NCI-H2171 treated with DMSO at 0.1 percent for 48 hours (cell line): ENCODE measurements at places on chromosomes 3 and 15.

- peak; percentile 80 for DNase-seq
These were observed 1.9 kb upstream of the NLGN1 start for GRCh38 chr3:173395412-173396181.

GRCh38 chr3:23418026-23418425 lies 214.9 kb downstream of the UBE2E2 start:
- no peak for DNase-seq

GRCh38 chr3:49671291-49672288 lies 2.6 kb upstream of the APEH start:
- no peak for DNase-seq

- no peak for DNase-seq
These were observed 53.9 kb upstream of the MELTF start for GRCh38 chr3:197083486-197083885.

GRCh38 chr3:19775765-19776164 lies 158.3 kb downstream of the EFHB start:
- no peak for DNase-seq

GRCh38 chr3:159879598-159879997 lies 109.0 kb upstream of the IL12A start:
- no peak for DNase-seq

GRCh38 chr3:9157651-9158362 lies 91.6 kb downstream of the SRGAP3 start:
- DNase-seq, result no peak

DNA sequence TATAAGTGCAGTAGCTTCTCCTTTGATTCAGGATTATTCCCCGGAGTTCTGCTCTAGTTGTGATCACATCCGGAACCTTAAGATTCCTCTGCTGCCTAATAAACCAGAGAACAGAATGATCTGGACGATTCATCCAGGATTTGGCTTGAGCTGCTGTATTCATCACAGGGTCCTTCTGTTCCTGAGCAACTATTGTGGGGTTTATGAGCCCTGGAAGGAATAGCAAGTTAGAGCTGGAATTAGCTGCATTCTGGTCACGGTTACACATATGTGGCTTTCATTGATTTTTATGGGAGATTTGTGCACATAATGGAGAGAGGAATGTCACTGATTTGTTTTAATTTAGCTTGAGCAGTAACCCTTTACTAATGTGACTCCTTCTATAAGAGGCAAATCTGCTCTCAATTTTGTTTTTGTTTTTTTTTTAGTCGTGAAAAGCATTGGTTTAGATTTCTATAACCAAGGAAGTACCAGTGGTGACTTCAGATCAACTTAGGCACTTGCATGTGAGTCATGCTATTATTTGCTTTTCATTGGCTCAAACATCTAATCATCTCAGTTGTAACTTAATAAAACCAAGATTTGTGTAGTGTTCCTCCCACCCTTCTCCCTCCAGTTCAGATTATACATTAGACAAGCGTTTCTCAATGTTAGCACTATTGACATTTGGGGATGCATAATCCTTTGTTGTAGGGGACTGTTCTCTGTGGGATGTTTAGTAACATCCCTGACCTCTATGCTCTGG lies 148.5 kb downstream of the OTOL1 start:
- no peak for DNase-seq

- DNase-seq, result no peak
These were observed 26.8 kb downstream of the FNDC3B start for GRCh38 chr3:172065967-172066762.

- no peak for DNase-seq
These were observed 61.6 kb downstream of the RGMA start for GRCh38 chr15:93027413-93027812.

DNA sequence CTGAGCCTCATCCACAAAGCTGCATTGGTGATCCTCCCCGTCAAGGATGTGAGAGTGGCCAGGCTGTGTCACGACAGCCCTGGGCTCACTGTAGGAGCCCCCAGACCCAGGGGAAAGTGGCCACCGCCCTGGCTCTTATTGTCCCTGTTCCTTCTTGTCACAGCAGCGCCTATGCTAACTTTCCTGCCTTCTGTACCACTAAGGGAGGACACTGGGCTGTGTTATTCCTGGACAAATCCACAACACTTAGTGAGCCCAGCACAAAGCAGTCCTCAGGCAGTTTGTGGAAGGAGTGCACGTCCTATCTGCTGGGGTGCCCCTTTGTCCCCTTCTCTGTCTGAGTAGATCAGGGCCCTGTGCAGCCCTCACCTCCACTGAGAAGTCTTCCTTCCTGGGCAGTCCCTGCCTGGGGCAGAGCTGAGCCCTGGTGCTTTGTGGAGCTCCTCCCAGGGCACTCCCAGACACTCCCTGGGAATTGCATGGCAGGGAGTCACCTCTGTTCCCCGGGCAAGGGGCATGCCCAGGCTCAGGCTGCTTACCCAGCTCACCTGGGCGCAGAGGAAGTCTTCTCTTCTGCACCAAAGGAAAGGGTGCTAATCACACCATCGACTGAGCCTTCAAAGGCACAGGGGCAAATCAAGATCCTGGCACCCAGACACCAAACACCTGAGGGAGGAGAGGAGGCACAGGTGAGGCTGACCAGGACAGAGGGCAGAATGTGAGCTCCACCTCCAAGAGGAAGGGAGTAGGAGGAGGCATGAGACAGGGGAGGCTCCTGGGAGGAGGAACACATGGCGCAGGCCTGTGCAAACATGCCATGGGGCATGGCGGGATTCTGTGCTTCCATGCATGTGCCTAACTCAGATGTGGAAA lies 138.7 kb downstream of the KLF13 start:
- DNase-seq, result peak; percentile 69

GRCh38 chr3:115760716-115761115 lies 137.4 kb downstream of the GAP43 start:
- peak; percentile 80 for DNase-seq

DNA sequence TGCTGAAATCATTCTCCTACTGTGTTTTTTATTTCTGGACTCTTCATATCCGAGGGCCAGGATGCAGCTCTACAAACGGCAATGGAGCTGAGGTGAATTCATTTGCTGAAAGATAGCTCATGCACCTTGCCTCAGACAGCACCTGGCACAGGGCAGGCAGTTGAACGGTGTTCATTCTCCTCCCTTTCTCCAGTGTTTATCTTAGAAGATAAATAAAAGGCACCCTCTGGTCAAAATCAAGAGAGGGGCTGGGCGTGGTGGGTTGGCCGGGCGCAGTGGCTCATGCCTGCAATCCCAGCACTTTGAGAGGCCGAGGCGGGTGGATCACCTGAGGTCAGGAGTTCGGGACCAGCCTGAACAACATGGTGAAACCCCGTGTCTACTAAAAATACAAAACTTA lies 79.3 kb upstream of the LMOD3 start:
- no peak for DNase-seq

- DNase-seq, result no peak
These were observed 133.3 kb downstream of the MDFIC2 start for GRCh38 chr3:70179111-70179510.

DNA sequence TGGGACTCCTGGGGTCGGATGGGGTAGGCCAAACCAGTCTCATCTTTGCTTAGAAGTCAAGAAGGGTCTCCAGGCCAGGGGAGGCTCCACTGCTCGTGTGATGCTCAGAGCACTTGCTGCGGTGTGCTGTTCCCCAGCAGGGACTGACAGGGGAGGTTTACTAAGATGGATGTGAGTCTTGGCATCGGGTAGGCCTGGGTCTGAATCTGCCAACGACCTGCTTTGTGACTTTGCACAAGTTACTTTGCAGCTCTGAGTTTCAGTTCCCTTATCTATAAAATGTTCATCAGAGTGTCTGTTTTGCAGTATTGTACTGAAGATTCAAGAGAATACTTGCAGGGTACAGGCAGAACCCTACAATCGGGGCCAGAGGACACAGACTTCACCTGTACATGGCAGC lies 17.3 kb upstream of the CDCP1 start:
- DNase-seq, result no peak

DNA sequence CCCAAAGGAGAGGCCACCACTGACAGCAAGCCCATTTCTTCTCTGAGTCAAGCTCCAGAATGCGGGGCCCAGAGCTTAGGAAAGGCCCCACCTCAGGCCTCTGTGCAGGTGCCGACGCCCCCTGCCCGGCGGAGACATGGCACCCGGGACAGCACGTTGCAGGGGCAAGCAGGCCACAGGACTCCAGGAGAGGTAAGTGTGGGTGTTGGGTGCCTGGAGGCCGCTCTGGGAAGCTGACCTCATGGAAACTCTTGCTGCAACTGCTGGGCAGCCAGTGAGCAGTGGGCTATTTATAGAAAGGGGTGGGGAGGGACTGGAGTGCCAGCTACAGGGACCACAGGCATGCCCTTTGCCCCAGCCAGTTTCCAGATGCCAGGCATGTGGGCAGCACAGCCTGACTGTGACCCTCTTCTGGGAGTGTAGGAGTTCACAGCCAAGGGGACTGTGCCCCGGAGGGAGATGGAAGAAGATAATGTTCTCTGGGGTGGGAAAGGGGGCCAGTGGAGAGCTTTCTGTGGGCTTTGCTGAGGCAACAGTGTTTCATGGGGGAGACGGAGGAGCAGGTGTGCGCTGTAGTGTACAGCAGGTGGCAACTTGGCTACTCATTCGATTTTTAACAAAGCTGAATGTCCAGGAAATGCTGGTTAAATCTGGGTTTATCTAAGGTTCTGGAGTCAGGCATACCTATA lies 23.7 kb downstream of the ALPK3 start:
- no peak for DNase-seq

GRCh38 chr3:151327571-151328198 lies 1.7 kb downstream of the P2RY13 start:
- DNase-seq, result peak; percentile 54

DNA sequence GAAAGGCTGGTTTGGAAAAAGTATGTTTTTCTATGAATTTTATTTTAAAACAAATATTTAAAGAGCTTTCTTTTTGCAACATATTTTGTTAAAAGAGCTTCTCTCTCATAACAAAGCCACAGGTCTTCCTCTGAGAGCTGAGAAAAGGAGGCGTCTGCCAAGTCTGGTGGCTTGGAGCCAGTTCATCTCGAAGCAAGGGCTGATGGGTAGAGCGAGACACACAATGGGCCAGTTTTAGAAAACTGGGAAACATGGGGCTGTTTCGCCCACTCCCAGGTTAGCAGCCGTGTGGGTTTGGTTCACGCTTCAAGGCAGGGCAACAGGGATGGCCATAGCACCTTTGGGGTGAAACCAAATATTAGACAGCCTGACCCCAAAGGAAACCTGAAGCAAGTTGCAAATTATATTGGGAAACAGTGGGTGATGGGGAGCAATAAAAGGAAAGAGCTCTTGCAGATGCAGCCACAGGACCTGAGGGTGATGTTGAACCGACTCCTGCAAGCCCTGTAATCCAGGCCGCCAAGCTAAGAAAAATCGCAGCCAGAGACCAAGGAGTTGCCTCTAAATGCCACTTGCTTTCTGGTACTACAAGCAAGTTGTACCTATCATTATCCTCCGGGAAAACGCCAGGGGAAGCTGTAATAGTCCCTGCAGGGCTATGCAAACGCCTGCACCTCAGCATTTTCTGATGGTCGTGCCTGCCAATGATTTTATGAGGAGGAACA lies 88.4 kb upstream of the GALNT15 start:
- no peak for DNase-seq

- peak; percentile 23 for DNase-seq
These were observed 735 bp downstream of the GOLGA8B start for GRCh38 chr15:34582461-34583371.

DNA sequence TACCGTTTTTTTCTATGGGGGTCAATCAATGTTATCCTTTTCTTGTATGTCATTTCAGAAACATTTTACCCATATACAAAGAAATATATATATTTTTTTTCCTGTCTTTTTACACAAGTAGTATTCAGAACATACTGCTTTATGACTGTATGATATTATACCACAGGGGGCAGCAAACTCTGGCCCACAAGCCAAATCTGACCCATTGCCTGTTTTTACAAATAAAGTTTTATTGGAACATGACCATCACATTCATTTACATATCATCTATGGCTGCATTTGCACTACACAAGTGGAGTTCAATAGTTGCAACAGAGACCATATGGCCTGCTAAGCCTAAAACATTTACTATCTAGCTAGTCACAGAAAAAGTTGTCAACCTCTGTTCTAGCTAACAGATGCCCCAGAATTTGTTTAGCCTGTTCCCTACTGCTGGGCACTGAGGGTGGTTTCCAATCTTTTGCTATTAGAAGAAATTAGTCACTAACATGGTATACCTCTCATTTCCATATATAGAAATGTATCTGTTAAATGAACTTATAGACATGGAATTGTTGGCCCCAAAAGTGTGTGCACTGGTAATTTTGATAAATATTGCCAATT lies 57.7 kb downstream of the BFSP2 start:
- no peak for DNase-seq

DNA sequence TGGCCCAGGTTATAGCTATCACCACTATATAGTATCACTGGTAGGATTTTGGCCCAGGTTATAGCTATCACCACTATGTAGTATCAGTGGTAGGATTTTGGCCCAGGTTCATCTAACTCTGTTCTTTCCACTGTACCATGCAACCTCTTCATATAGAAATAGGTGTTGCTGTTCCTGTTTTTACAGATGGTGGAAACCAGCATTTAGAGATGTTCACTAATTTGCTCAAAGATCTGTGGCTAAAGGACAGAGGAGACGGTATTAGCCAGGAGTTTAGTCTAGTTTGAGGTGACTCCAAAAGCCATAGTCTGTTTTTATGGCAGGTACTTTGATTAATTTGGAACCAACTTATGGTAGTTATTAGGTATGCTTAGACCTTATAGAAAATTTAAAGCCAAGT lies 3.1 kb downstream of the LRCH3 start:
- DNase-seq, result no peak

- no peak for DNase-seq
These were observed 14.4 kb upstream of the WNT7A start for GRCh38 chr3:13894096-13894806.

- DNase-seq, result no peak
These were observed 11.2 kb downstream of the PTH1R start for GRCh38 chr3:46888705-46889104.

GRCh38 chr15:59741274-59741906 lies 52.3 kb upstream of the BNIP2 start:
- DNase-seq, result peak; percentile 33

DNA sequence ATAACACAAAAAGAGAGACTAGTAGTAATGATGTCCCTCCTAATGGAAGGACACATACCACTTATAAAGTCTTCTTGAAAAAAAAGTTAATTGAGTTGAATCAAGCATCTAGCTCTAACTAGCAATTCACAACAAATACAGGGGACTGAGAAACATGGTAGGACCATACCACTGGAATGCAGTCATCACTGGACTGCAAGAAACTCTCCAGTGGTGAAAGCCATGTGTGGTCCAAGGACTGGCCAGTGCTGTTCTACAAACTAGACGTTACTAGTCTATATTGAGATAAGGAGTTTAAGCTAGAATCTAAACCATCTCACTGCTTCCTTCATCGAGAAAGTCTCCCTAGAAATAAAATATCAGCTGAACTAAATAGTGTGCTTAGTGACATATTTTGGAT lies 16.7 kb downstream of the FBN1 start:
- DNase-seq, result no peak

DNA sequence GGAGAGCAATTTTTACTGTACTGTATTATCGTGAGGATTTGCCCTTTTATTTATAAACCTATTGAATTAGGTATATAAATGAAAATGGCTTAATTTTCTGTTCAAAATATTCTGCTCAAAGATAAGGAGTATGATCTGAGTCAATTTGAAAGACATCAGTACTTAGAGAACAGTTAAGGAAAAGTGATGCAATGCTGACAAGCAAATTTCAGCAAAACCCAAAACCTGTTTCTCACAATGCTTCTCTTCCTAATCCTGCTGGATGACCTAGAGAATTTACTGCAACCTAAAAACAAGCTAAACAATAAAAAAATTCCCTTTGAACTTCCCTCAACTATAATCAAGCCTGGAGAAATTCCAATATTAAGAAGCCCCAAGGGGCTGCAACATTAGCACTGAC lies 82.7 kb downstream of the RFX7 start:
- no peak for DNase-seq

GRCh38 chr3:13277196-13277813 lies 142.8 kb downstream of the NUP210 start:
- peak; percentile 52 for DNase-seq

- no peak for DNase-seq
These were observed 229.3 kb upstream of the UBE2E1 start for GRCh38 chr3:23576379-23576959.
